ENCODE measurements at places on chromosomes 7 and 10.

DNA sequence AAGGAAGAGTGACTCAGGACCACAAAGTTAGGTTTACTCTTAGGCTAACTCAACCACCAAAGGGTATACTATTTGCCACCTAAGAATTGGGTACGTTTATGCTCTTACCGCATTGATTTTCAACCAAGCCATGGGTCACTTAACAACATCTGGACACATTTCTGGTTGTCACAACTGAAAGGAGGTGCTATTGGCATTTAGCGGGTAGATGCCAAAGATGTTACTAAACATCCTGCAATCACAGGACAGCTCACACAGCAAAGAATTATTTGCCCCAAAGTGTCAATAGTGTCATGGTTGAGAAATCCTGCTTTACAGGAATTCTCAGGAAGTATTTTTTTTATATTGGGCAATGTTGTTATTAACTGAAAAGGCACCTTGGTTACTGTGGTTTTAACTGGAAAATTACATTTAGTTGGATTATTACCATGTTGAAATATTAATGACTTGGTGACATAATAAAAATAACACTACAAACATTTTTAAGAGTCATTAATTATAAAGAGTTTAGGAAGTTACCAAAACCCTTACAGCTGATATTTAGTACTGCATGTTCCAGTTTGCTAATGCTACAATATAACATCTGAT lies 185.0 kb upstream of the TMEM196 start:
- DNase-seq, result no peak

DNA sequence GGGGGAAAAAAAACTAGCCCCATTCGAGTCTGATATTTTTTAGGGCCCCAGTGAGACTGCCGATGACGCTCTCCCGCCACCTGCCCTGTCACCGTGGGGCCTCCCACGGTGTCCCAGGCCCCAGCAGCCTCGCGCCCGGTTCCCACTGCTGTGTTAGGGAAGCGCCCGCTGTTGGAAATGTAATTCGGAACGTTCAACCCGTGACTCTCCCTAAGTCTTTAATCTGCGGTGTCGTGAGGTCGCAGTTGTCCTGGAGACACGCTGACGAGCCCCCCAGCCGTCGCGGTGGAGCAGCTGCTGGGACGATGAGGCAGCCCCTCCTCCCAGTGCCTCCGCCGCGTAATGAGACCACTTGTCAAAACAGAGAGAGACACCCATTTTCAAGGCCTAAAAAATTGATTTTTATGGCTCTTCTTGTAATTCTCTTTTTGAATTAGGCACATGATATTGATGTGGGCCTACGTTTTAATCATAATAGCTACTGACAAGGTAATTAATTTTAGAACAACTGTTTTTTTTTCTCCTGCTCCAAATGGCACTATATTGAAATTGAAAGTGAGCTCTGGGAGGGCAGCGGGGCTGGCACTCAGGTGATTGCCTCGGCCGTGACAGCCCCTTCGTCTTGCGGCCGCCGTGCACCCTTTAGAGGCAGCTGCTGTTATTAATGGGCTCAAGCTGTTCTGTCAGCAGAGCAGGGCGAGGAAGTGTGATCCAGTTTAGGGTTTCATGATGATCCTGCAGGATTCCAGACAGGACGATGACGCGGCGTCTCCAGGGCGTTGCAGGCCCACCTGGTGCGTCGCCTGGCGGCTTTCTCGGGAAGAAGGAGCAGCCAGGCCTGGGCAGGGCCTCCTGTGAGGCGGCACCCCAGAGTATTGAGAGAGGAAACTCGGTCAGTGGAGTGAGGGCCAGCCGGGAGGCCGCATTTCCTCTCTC lies 63.3 kb downstream of the NKX6-2 start:
- DNase-seq, result peak; percentile 61

- no peak for DNase-seq
These were observed 12.3 kb upstream of the MYPN start for GRCh38 chr10:68096913-68097516.

DNA sequence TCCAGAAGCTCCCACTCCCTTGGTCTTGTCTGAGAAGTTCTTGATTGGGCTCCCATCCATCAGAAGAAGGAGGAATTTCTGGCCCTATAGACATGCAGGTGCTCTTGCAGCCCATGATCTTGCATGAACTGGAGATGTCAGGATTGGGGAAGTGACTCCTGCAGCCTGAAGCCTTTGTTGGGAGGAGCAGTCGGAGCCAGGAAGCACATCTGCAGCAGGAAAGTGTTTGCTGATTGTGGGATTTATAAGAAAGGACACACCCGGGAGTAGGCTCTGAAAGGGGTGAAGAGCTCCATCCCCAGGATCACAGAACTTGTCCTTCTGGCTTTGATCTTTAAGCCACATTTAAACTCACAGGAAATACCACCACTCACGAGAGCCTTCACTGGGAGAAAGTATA lies 185.2 kb downstream of the DYNC1I1 start:
- DNase-seq, result no peak

DNA sequence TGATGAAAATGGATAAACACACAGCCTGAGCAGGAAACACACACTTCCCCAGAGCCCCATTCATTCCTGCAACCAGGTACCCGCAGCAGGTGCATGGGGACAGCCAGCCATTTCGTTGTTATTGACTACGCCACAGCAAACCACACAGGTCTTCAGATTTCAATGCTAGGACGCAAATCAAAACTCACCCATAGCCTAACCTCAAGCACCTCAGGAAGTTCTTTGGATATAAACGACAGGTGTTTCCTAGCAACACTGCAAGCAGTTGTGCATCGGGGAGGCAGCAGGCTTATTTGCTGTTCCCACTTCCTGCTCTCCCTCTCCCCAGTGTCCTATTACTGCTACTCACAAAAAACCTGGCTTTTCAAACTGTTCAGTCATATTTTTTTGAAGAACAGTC lies 176.5 kb upstream of the FRMD4A start:
- no peak for DNase-seq

- no peak for DNase-seq
These were observed 2.6 kb upstream of the ATXN7L1 start for GRCh38 chr7:105878746-105879605.

GRCh38 chr10:78292982-78293865 lies 259.6 kb downstream of the RPS24 start:
- DNase-seq, result peak; percentile 75

GRCh38 chr10:30062582-30062981 lies 3.2 kb upstream of the JCAD start:
- DNase-seq, result no peak

- no peak for DNase-seq
These were observed 46.3 kb upstream of the HBP1 start for GRCh38 chr7:107122486-107122911.

- DNase-seq, result no peak
These were observed 31.5 kb upstream of the TUBB8 start for GRCh38 chr10:80477-81105.

GRCh38 chr10:104795411-104795810 lies 154.3 kb downstream of the SORCS3 start:
- DNase-seq, result no peak

GRCh38 chr10:94890264-94891022 lies 48.0 kb upstream of the CYP2C9 start:
- no peak for DNase-seq

DNA sequence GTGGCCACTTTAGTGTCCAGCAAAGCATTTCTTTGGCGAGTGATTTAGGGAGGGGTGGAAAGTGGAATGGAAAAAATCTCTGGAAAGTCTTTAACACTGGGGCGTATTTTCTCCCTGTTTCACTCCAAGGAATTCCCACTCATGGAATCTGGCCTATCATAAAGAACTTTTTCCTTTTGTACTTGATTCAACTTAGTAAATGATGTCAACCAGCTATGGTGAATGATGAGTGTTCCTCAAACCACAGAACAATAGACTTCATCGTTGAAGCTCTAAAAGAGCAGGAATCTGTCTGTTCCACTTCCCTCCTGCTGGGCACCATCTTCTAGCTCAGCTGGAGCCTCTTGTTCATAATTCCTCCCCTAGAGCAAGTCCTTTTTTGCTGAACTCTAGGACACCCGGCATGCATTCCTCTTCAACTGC lies 66.5 kb downstream of the EPDR1 start:
- DNase-seq, result no peak

DNA sequence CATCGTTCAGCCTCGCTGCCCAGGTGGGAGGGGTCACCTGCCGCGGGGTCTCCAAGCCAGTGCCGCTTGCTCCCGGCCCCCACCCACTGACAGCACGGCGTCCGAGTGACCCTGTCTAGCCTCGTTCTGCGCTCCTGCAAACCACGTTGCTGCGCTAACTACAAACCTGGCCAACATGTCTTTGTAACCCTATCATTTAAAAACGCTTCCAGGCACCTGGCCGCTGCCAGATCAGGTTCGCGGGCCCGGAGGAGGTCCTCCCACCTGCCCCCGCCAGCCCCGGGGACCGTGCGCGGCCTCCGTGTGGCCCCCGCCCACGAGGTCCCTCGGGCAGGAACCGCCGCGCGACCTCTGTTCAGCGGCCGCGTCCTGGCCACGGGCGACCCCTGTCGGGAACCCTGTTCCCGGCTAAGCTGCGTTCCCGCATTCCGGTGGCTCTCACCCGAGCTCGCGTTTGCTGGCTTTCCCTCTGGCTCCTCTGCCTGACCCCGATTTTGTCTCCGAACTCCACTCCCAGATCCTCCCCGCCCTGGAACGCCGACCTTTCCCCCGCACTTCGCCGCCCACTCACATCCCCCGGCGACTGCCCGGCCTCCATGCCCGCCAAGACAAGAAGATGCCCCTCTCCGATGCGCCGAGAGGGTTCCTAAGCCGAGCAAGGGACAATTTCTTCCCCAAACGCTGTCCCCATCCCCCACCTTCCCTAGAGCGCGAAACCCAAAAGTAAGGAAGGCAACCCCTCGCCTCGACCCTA lies 2.4 kb downstream of the SFMBT2 start:
- no peak for DNase-seq

DNA sequence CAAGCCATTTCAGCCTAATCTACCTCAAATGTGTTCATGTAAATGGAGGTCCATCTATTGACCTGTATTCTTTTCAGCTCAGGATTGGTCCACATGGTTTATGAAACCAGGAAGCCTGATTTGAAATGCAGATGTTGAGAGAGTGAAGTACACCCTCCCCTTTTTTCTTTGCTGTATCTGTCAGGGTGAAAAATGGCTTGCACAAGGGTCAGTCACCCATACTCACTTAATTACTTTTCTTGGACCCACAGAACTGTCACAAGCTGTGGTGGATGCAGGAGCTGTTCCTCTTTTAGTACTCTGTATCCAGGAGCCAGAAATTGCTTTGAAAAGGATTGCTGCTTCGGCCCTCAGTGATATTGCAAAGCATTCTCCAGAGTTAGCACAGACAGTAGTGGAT lies 41.2 kb downstream of the SPAG6 start:
- DNase-seq, result peak; percentile 42

DNA sequence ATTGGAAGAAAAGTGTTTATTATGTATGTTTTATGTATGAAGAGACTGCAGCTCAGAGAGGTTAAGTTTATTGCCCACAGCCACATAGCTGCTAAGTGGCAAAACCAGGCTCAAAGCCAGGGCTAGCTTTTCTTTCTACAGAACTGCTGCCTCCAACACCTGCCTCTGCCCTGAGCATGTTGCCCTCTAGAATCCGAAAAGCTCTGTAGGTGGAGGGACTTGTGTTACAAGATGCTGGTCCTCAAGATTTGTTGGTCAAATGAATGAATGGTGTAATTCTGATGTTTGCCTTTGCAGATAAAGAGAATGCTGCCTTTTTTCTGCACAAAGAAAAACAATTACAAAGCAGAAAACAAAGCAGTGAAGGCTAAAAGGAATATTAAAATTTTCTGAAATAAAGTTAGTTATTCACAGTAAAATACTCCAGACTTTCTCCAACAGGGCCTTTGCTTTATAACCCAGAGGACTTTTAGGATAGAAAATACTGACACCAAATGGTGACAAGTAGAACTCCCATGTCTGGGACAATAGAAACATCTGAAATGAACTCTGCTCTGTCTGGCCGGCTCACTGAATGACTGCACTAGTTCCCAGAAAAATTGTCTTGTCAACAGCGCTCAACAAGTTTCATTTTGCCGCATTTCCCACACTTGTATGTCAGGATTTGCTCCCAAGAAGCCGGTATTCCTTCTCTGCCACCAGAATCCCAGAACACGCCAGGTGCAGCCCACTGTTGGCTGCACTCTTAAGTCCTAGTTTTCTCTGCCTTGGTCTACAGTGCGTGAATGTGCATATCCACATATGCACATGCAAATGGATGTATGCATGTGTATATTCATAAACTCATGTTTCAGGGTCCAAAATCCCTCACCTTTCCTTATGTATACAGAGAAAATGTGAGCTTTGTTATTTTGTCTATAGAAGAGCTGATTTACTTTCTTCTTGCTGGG lies 11.0 kb upstream of the DNTT start:
- peak; percentile 48 for DNase-seq

- no peak for DNase-seq
These were observed 11.1 kb upstream of the GGCT start for GRCh38 chr7:30515761-30516160.

Measured in renal pelvis (tissue), 12 donors.